Cortex of kidney (tissue), 1 donor: ENCODE measurements at places on chromosomes 2 and 18.

GRCh38 chr2:71129114-71129901 is 721 bp downstream of the MCEE start:
- no peak for DNase-seq

DNA sequence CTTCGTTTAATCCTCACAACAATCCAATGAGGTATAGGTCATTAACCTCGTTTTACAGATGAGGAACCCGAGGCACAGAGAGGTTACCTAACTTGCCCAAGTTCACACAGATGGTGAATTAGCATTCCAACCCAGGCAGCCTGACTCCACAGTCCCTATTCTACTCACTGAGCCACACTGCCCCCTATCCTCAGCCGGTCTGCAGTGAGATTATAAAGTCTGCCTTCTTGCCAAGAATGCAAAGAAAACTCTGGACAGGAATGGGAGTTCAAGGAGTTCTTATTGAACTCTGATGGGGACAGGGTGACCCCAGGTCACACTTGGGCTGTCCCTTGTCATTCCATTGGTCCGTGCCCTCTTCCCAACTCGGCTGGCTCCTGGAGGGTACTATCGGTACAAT is 118.1 kb upstream of the MSH6 start:
- no peak for DNase-seq

DNA sequence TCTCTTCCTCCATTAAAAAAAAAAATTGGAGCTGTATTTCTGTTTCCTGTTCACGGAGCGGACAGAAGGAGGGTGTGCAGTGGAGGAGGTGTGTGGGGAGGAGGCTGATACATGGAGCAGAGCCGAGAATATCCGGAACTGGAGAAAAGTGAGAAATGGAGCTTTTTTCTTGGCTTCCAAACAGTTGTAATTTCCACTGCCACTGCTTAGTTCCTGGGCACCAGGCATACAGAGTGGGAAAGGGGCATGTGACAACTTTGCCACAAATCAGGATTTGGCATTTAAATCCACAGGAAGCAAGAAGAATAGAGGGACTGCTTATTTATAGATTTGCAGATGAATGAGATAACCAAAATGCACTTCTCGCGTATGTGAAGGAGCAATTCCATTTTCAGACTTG is 71.2 kb downstream of the BCL11A start:
- no peak for DNase-seq

DNA sequence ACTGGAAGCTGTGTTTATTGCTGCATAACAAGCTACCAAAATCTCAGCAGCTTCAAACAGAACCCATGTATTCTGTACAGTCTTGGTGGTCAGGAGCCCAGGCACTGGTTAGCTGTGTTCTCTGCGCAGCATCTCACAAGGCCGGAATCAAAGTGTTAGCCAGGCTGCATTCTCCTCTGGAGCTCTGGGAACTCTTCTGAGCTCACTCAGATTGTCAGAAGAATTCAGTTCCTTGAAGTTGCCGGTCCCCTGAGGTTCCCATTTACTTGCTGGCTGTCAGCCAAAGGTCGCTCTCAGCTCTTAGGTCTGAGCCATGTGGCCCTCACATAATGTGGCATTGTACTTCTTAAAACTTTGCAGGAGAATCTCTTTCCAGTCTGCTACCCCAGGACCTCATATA is 123.6 kb upstream of the SMIM21 start:
- no peak for DNase-seq

DNA sequence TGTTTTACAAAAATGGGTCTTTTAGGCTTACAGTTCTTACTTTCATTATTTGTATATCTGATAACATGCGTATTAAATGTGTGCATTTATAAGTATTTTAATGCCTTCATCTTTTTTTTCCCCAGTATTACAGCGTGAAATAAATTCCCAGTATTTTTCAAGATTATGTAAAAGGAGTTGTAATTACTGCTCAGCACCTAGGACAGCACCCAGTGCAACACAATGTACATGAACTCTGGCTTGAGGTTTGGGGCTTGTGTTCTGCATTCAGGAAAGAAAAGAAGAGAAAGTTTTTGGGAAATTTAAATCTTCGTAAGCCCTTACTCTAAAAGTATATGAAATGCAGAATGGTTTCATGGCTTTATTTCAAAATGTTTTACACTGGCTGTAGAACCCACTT is 16.7 kb downstream of the ZNF638 start:
- no peak for DNase-seq

GRCh38 chr2:42268528-42269151 is 92.4 kb downstream of the COX7A2L start:
- no peak for DNase-seq

DNA sequence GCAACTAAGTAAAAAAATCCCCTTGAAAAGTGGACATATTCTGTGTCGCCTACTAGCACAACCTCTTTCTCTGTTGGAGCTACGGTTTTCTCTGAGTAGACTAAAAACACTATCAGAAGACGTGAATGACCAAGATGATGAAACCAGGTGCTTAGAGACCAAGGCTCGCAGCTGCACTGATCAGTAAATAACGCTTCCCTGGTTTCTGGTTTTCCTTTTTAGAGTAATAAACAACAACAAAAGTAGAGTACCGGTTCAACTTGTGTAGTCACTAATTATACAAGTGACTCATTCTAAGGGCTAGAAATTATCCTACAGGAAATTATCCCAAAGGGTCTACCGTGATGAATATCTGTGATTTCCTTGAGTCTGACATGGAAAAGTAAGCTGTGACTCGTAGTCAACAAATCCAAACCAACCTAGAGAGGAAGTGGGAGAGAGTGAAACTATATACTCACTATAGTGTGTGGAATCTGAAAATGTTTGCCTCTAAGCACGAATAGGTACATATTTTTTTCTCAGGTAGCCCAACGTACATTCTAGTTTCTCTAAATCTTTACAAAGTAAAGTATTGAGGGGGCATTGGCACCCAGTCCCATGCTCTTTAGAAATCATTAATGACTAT is 17.8 kb downstream of the RASGRP3 start:
- no peak for DNase-seq

- no peak for DNase-seq
These were observed 206.1 kb downstream of the RAB3GAP1 start for GRCh38 chr2:135258193-135258592.

GRCh38 chr2:120301284-120301683 is 44.7 kb upstream of the INHBB start:
- no peak for DNase-seq

DNA sequence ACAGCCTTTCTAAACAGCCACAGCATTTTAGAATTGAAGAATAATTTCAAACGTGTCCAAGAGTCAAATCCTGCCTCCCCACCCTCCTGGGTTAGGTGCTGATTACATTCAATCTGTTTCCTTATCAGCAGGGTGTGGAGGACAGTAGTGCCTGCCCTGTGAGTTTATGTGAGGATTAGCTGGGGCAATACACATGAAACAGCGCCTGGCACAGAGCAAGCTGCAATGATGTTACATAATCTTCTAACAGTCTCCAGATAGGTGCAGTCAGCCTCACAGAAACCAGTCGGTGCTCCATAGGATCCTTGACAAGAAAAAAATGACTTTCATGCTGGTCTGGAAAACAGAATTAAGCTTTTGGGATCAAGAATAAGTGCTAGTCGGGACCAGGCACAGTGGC is 91.7 kb upstream of the ITGA6 start:
- DNase-seq, result no peak

- no peak for DNase-seq
These were observed 4.4 kb downstream of the ANKRD44 start for GRCh38 chr2:197306024-197306695.

- no peak for DNase-seq
These were observed 23.4 kb downstream of the SNTG2 start for GRCh38 chr2:974054-974453.

GRCh38 chr2:214628091-214628490 is 181.4 kb downstream of the BARD1 start:
- no peak for DNase-seq

DNA sequence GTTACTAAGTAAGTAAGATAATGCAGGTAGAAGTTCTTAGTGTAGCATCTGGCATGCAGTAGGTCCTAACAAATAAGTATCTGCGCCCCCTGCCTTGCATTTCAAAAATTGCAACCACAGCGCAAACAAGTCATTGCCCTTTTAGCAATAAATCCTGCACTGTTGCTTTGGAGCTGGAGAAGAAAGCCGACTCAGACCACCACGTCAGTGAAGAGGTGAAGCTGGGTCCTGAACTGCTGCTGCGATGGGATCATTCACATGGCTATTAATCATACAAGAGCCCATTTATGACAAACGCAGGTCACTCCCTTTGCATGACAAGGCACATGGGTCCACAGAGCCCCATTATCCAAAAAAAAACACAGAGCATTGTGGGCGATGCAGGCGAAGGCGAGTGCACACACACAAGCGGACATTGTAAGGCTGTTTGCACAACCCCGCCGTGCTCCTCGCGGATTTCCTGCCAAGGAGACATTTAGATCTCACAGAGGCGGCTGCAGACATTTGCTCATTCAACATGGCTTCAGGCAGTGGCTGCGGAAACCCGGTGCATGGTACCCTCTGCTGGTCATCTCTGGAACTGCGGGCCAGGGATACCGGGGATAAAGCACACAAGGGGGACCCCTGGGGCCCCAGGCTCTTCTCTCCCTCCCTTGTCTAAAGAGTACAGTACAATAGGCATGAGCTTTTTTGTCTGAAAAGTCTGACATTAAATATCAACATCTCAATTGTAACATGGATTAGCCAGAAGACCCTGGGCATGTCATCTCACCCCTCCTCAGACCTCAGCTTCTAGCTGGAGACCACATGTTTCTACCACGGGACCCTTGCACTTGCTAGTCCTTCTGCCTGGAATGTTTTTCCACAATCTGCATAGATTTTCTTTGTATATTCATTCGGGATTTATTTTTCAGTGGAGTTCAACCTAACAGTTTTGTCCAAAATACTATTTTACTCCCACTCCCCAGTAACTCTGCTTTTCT is 56.7 kb downstream of the CYRIA start:
- DNase-seq, result no peak

DNA sequence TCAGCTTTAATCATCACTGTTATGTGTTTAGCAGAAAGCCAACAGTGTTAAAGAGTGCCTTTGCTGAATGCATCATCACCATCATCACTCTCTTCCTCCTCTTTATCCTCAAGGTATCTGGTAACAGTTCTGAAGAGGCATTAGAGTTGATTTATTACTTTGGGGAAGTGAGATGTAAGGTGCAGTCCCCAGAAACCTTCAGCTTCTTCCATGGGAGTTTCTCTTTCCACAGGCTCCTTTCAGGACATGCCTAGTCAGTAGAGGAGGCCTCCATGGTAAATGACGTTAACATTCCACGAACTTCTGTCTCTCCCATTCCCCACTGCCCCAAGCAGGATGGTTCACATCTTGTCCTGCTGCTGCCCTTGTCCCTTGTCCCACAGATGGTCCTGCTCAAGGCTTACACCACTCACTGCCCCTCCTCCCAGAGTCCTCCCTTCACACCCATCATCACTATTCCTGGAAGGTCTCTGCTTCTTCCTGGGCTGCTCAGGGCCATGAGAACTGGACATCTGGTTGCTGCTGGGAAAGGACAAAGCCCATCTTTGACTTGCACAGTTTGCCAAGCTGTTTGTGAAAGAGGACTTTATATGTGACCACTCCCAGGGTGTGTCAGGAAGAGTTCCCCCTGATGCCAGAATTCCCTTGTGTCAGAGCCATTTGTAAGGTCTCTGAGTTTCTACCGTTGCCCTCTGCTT is 5.3 kb upstream of the REG1A start:
- no peak for DNase-seq

GRCh38 chr2:170711196-170711773 is 3.9 kb upstream of the SP5 start:
- DNase-seq, result no peak

DNA sequence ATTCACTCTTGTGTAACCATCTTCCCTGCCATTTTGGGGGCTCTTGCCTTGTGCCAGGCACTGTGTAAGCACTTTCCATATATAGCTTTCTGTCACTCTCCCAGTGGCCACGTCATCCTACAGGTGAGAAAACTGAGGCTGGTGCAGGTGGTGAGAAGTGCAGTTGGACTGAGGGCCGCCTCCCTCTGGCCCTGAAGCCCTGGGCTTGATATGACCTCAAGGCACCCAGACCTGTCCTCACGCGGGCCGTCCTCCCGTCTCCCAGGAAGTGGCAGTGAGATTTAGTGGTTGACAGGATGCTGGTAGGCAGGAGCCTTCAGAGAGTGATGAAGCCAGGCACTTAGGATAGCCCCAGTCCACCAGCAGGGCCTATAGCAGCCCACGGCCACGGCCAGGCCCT is 30.5 kb downstream of the MAL start:
- DNase-seq, result no peak

DNA sequence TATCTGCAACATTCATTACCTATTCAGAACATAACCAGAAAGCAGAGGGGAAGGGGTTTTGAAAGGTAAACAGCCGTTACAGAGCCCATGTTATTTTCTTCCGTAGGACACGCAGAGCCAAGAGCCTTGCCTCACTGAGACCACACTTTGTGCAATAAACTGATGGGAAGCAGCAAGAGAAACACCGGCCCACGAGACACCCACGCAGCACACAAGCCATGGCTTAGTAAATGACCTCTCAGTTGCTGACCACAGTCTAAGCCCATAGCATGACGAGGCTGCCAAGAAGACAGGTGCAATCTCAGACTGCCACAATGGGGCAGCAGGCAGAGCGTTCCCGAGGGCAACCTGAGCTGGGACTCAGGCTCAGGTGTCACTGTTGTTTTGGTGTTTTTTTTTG is 59.6 kb downstream of the CABYR start:
- DNase-seq, result no peak

DNA sequence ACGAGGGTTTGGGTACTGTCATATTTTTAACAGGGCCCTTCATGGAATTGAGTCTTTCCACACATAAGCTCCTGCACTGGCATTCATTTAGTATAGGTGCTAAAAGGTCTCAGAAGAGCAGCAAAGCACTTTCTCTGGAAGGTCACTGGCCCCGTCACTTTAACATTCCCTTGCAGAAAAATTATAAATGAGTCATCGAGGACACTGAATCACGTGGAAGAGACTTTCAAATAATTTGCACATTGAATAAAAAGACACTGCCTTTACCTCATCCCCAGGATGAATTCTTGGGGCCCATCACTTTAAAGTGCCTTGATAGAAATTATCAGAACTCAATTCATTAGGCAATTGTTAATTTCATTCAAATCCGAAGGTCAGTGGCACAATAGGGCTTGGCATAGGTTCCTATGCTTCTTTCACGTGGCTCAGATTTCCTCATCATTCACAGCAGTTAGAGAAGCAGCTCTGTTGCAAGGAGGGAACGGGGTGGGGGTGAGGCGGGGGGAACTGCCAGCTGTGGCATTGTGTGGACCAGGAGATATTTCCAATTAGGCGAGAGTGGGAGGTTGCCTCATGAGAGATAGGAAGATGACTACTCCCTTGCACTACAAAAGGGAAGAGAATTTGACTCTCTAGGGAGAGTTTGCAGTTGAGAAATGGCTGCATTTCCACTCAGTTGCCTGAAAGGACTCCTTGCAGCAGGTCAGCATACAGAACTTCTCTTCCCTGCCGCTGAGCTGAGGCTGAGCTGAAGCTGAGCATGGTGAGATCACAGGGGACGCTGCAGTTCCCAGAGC is 86.3 kb upstream of the NPAS2 start:
- DNase-seq, result no peak

- DNase-seq, result no peak
These were observed 111.3 kb downstream of the TSN start for GRCh38 chr2:121866789-121867188.

GRCh38 chr2:136377423-136378382 is 259.8 kb upstream of the CXCR4 start:
- no peak for DNase-seq
